Amniotic stem cell (primary cell): ENCODE measurements at places on chromosomes 12 and 14.

DNA sequence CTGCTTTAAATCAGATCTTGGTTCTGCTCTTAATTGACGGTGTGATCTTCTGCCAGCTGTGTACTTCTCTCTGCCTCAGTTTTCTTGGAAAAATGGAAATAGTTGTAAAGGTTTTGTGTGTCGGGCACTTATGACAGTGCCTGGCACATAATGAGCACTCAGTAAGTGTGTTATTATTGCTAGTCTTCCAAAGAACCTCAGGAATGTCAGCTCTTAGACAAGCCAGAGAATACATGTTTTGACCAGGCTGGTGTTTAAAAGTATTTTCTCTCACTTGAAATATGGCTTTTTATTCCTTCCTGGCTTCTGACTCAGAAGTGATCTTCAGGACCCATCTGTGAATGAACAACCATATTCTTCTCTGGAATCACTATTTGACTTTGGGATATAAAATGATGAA, 304.1 kb downstream of the SNAPC1 start:
- no peak for DNase-seq

DNA sequence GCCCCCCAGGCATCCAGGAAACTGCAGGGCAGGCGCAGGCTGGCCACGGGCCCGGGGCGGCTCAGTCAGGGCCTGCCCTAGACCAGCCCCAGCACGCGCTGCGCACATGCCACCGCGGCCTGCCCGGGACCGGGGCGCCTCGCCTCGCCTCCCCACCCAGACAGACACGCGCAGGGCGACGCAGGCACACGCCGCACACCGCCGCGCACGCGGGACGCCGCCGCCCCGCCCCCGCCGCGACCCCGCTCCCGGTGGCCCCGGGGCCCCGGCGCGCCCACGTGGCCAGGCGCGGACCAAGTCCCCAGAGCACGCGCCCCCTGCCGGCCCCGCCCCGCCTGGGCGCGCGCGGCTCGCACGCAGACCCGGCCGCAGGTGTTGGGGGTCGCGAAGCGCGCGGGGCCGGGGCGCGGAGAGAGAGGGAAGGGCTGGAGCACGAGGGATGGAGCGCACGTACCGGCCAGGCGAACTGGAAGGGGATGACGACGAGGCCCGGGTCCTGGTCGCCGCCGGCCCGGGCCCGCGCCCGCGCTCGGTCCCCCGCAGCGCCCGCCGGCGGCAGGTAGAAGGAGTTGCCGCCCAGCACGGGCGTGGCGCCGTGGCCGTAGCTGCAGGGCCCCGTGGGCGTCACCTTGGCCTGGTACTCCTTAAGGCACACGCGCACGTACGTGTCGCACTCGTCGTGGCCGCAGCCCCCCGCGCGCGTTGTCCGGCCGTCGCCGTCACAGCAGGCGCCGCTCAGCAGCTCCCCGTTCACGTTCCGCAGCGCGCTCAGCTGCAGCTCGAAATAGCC, 1.1 kb downstream of the JAG2 start:
- no peak for DNase-seq

- DNase-seq = peak; percentile 85
Observed at GRCh38 chr14:75982266-75983018, 647 bp upstream of the TGFB3 start.

- peak; percentile 36 for DNase-seq
Observed at GRCh38 chr12:60394665-60395064, 798.8 kb downstream of the SLC16A7 start.

- DNase-seq = no peak
Observed at GRCh38 chr14:73878436-73878835, 8.2 kb upstream of the ZNF410 start.

- DNase-seq = no peak
Observed at GRCh38 chr12:20507711-20508110, 139.4 kb downstream of the PDE3A start.
